ENCODE measurements at places on chromosomes 1 and 21.
A peak's percentile ranks its signal among the peaks of the same experiment; 100 is the strongest.

DNA sequence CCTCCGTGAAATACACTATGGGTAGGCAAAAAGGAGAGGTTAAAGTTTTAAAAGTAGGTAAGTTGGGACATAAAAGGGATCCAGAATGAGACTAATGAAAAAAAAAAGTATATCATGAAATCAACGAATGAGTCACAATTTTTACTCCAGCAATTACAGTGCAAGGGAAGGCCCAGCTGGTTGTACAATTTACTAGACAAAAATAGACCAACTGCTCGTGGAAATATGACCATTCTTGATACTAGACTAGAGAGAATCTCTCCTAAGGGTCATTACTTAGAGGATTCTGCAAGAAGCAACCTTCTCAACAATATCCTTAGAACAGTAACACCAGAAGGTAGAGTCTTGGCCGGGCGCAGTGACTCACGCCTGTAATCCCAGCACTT is 55.1 kb upstream of the EFHD2 start:
- no peak for DNase-seq

DNA sequence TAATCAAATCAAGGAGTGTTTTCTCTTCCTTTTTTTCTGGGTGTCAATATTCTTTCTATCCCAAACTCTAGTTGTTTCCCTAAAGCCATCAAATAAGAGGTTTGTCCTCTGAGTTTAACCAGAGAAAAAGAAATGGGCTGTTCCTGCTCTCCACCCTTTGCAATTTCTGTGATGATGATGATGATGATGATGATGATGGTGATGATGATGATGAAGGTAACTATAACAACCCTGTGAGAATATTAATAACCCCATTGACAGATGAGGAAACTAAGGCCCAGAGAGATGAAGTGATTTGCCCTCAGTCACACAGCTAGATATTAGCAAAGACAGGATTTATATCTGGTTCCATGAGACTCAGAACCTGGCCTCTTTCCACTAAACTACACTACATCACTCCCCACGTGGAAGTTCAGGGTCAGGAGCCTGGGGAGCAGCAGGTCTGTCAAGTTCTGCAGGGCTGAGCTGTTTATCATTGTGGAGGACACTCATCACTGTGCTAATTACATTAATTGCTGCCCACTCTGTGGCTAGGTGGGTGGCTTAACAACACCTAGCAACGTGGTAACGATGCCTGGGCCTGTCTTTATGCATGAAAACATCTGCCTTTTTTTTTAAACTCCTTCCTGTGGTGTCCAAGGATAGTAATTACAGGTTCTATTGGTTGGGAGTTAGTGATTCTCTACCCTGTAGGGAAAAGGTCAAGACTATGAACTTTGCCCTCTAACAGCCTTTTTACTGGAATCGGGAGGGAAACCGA is 19.0 kb upstream of the JUN start:
- DNase-seq, result no peak

- DNase-seq, result no peak
These were observed 35.2 kb downstream of the RAP1A start for GRCh38 chr1:111654839-111655238.

DNA sequence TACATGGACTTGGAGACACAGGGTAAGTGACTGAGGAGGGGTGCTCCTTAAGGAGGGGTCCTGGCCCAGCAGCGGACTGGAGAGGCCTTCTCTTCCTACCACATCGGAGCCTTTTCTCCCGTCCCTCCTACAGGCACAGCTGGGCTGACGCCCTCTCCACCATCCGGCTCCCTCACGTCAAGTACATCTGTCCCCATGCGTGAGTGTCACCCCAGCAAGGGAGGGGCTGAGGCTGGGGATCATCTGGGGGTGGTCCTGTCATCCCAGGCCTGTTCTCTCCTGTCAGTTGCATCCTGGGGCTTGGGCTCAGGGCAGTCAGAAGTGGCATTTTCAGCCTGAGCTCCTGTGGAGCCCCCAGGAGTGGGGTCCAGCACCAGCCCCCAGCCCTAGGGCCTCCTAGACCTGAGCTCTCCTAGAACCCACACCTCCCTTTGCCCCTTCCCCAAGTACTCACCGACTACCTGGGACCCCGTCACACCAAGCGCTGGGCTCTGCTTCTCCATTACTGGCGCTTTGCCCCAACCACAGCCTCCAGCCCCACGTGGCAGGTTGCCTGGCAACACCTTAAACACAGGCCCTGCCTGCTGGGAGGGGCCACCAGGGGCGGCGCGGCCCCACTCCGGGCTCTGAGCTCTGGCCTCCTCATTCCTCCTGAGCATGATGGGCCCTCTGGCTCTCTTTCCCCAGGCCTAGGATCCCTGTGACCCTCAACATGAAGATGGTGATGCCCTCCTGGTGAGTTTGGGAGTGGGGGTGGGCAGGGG is 2.3 kb downstream of the LYPLA2 start:
- DNase-seq, result no peak

DNA sequence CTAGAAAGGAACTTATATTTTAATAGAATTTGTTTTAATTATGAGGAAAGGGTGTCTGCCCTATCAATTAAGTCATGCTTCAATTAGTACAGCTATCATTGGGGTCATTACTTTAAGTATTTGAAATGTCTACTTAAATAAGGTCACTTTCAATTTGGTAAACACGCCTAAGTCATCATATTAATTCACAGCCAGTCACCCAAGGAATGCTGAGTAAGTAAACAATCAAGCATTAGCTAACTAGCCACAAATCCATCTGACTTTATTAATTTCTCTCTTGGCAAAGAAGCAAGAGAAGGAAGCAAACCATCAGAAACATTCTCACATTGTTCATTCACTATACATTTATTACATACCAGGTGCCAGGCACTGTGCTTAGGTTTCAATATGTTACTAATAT is 1.2 kb upstream of the LRRC52 start:
- DNase-seq, result no peak

- no peak for DNase-seq
These were observed 905 bp downstream of the LIX1L start for GRCh38 chr1:145956781-145957442.

- peak; percentile 34 for DNase-seq
These were observed 3.6 kb upstream of the FOXD2 start for GRCh38 chr1:47434051-47434842.

GRCh38 chr1:19122668-19123067 is 87.4 kb downstream of the UBR4 start:
- no peak for DNase-seq

- no peak for DNase-seq
These were observed 87.9 kb downstream of the RIPK4 start for GRCh38 chr21:41678924-41679318.

DNA sequence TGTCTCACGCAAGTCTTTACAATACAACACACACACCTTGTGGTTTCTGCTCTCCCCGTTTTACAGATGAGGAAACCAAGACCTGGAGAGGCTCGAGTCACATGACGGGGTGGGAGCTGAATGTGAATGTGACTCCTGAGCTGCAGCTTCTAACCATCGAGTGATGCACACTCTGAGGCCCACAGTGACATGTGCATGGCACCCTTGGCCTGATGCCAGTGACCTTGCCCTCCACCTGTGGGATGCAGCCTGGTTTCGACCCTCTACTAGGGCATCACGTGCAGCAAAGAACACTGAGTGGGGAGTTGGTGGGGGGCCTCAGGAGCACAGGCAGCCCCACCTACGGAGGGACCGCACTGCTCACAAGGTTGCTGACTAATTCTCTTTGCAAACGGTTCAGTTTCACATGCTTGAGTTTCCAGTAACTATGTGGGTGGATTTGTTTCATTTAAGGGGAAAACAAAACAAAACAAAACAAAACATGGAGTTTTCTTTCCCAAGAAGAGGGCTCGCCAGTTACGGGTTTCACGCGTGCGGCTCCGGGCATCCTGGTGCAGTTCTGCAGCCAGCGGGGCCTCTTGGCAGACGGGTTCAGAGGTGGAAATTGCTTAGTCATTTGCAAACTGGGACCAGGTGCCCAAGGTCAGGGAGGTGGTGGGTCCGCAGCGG is 22.9 kb downstream of the SPSB1 start:
- no peak for DNase-seq

- no peak for DNase-seq
These were observed 18.5 kb downstream of the CLCA1 start for GRCh38 chr1:86487131-86487810.

DNA sequence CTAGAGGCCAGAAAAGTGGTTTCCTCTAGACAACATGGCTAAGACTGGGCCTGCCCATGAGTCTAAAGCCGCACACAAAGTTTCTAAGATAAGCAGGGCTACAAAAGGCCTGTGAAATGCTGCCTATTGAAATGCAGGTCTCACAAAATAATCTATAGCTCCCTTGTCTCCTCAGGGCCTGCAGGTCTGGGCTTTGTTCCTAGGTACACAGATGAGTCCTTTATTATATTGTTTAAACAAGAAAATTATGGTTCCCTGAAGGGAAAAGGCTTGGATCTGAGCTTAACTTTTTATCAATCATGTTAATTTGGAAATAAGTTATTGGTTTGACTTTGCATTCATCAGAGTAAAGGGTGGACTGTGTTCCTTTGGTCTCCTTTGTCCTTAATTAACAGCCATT is 413.4 kb upstream of the BEND5 start:
- no peak for DNase-seq

DNA sequence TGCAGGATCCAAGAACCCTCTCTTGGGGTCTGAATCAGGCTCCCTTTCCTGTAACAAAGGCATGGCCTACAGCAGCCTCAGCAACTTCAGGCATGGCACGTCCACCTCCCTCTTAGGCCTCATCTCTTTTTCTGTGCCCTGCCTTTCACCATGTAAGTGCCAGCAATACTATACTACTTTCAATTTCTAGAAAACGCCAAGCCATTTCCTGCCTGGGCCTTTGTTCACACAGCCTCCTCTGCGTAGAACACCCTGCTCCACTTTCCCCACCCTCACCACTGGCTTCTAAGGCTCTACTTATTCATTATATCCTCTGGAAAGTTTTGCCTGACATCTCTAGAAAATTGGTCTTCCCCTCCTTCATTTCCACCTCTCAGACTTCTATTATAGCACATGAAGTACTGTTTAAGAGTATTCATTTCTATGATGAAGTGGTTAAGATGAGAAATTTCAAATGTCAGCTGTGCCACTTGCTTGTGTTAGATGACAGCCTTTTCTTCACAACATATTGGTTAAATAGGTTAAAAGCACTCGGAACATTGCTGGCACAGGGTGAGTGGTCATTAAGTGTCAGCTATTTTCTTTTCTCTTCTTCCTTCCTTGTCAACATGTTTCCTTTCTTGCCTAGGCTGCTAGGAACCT is 41.6 kb upstream of the VWA5B1 start:
- no peak for DNase-seq

DNA sequence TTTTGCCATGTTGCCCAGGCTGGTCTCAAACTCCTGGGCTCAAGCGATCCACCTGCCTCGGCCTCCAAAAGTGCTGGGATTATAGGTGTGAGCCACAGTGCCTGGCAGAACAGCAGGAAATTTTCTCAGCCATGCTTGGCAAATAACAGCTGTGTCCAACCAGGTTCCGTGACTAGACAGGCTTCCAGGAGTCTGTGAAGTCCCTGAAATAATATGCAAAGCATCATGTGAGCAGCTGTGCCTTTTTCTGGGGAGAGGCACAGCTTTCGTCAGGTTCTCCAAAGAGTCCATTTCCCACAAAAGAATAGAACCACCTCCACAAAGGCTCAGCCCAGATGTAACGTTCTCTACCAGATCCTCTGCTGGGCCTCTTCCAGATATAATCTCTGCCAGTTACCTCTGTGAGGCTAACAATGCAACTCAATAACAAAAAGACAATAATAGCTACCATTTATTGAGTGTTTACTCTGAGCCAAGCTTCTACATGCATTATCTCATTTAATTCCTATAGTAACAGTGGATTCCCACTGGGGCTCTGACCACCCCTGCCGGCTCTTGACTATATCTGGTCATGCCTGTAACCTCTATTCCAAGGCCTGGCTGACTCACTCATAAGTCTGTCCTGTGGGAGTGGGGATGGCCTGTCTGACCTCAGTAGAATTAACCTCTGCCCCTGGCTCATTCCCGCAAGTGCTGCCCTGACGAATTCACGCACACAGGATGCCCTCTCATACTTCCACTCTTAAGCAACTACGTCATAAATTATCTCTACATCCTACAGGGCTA is 4.0 kb upstream of the NKAIN1 start:
- no peak for DNase-seq

- no peak for DNase-seq
These were observed 245.2 kb downstream of the TRABD2B start for GRCh38 chr1:47751996-47752451.

GRCh38 chr1:162391790-162392563 is 10.4 kb downstream of the C1orf226 start:
- DNase-seq, result no peak

- no peak for DNase-seq
These were observed 158.6 kb downstream of the PGBD5 start for GRCh38 chr1:230267338-230268065.

DNA sequence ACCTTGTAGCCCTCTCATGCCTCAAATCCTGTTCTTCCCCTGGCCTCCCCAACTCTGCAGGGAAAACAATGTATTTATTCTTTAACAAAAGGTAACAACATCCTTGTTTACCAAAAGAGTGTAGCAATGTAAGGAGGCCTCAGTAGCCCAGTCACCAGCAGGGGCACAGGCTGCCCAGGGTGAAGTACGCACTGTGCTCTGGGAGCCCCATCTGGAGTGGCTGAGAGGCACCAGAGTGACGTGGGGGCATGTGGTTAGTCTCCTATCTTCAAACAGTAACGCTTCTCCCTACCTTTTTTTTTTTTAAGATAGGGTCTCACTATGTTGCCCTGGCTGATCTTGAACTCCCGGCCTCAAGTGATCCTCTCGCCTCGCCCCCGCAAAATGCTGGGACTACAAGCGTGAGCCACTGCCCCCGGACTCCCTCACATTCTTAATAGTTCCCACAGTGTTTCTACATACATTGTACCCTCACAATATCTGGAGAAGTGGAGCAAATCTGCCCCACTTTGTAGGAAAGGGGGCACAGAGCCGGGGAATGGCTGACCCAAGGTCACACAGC is 51.3 kb upstream of the ECE1 start:
- DNase-seq, result no peak

- no peak for DNase-seq
These were observed 74.6 kb upstream of the PDC start for GRCh38 chr1:186535388-186536133.

DNA sequence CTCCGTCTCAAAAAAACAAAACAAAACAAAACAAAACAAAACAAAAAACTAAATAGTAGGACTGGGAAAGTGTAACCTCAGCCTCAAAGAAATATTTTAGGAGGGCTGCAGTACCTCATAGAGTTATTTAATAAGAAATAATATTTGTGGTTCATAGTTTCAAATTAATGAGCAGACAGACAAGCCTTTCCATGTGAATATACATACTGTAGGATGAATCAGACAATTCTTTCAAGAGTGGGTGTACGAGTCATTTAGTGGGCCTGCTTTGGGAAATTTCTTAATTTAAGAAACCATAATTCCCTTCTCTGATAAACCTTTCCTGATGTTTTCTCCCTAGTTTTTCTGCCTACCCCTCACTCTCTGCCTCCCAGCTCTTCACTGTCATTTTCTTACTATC is 52.5 kb downstream of the CDC14A start:
- no peak for DNase-seq

GRCh38 chr1:22619252-22619651 is 17.2 kb upstream of the C1QA start:
- DNase-seq, result peak; percentile 90

DNA sequence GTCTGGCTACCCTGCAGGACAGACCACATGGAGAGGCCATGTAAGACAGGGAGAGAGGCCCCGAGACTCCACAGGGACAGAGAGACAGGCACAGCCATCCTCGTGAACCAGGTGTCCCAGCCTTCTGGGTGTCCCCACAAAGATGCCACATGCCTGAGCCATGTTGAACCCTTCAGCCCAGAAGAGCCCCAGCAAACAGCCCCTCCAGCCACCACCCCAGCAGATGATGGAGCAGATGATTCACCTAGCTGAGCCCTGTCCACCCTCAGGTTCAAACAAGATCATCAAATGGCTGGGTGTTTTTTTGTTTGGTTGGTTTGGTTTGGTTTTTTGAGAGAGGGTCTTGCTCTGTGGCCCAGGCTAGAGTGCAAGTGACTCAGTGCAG is 78.7 kb downstream of the DHRS3 start:
- no peak for DNase-seq

Measured in HL-60 (cell line).